ENCODE measurements at places on chromosomes 11 and 22. TPM values are rescaled to one million over a fixed set of nuclear protein-coding genes. Genes with fewer than 3 reads are reported as not detected.

DNA sequence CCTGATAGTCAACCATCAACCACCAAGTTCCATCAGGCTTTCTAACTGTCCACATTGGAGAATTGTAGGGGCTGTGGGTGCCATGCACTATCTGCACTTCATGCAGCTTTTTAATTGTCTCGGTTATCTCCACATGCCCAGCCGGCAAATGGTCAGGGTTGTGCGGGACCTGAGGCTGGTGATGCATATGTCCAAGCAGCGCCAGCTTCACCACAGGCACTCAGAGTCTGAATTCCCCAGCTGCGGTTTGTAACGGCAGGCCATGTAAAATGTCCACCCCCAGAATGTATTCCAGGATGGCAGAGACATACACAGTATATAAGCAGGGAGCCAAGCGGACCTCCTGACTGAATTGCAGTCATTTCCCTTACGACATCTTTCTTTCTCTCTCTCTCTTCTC, 435.6 kb downstream of the DYNC2H1 start:
- DNase-seq = peak; percentile 47

DNA sequence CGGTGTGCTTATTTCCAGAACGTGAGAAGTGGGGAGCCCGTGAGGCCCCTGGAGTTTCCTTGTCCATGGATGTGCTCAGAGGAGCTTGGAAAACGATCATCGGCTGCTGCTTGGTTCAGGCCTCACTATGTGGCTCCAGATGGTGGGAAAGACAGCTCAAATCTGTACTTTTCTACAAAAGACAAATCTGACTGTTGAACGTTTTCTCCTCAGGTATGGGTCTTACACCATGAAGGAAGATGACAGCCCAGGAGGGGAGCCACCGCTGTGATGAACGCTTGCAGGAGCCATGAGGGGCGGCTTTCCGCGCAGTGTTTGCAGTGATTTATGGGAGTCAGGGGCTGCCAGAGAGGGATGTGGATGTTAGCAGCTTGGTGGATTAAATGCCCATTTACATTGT, 109.4 kb upstream of the E2F8 start:
- DNase-seq = no peak

DNA sequence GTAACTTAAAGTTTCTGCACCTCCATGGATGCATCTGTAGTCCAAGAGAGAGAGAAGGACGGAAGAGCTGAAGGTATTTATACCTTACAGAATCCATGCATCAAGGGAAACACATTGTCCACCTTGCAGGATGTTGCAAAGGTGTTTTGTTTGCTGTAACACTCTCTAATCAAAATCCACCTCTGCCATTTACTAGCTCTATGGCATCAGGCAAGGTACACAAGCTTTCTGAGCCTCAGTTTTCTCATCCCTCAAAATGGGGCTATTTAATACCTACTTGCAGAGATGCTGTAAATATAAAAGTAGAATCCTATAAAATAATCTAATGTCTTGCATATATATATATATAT, 21.6 kb upstream of the SPON1 start:
- no peak for DNase-seq

DNA sequence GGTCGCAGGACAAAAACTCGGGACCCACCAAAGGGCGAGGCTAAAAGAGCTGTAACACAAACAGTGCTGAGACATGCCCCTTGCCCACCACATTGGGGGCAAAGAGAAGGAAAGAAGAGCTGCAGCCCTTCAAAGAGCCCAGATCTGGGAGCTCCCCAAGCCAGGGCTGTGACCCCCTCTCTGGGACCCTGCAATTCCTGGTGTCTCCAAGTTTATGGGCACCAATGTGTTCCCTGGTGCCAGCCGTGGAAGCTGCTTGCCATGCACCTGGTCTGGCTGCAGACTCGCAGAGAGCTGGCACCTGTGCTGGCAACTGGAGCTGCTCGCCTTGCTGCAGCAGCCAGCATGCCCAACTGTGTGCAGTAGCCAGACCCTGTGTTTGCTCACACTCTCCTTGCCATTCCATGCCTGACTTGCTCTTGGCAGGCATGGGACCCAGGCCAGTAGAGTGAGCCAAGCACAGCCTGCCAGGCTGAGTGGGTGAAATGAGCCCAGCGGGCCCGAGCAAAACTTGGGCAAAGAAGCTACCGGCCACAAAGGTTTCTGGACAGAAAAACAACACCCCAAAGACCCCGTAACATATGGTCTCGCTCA, 16.0 kb downstream of the RRP8 start:
- DNase-seq = no peak

DNA sequence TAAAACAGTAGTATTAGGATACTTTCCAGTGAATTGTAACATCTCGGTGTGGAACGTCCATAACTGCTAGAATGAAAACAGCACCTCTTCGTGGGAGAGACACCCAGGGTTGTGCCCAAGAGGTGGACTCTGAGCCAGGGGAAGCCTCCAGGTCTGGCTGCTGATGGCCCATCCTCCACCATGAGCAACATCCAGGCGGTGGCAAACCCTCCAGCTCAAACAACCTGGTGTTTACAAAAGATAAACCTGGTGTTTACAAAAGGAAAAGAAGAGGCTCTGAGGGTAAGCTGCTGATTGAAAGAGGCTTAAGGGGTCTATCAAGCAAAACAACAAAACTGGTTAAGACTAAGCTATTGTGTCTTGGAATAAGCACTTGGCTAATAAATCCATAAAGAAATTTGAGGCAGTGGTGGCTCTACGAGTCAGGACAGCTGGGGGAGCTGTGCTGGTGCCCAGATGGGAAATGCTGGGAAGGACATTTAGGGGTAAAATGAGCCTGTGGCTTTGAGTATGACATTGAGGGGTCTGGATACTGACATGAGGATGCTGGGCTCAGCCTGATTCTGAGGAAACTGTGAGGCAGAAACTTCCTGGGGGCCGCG, 909.0 kb downstream of the BRD1 start:
- DNase-seq = no peak

DNA sequence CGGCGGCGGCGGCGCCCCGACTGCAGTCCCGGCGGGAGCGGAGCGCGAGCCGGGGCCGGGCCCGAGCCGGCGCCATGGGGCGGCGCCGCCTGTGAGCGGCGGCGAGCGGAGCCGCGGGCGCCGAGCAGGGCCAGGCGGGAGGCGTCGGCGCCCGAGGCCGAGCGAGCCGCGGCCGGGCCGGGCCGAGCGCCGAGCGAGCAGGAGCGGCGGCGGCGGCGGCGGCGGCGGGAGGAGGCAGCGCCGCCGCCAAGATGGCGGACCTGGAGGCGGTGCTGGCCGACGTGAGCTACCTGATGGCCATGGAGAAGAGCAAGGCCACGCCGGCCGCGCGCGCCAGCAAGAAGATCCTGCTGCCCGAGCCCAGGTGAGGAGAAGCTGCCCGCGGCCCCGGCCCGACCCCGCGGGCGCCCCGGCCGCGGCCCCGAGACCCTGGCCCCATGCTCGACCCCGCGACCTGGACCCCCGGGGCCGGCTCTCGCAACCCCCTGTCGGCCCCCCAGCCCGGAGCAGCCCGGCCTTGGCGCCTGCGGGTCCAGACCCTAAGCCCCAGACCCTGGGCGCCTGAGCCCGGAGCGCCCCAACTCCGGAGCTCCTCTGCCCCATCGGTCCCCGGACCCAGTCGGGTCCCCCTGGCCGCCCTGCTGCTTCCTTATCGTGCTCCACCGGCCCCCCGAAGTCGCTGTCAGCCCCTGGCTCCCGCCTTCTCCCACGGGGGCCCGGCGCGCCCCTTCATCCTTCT, at the start of gene GRK2:
TSS of gene GRK2 (plus strand) at position 25 of the 739 bp plus-strand sequence. CDS start at position 252, 227 bp downstream.
- no peak for DNase-seq

DNA sequence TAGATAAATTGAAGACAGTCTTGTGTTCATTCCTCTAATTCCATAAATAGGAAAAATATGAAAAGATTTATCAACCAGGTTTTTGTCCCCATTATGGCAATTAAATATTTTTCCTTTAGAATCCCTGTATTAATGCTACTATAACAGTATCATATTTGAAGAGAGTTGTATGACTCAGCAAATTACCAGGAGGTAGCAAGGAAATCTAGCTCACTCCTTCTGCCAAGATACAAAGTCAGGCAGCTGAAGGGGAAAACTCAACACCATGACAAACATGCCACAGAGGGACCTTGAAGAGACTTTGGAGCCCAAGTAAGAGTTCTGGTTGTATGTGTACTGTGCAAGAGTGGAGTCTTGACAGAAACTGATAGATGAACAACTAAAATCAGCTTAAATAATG, 143.3 kb downstream of the GUCY1A2 start:
- peak; percentile 34 for DNase-seq

DNA sequence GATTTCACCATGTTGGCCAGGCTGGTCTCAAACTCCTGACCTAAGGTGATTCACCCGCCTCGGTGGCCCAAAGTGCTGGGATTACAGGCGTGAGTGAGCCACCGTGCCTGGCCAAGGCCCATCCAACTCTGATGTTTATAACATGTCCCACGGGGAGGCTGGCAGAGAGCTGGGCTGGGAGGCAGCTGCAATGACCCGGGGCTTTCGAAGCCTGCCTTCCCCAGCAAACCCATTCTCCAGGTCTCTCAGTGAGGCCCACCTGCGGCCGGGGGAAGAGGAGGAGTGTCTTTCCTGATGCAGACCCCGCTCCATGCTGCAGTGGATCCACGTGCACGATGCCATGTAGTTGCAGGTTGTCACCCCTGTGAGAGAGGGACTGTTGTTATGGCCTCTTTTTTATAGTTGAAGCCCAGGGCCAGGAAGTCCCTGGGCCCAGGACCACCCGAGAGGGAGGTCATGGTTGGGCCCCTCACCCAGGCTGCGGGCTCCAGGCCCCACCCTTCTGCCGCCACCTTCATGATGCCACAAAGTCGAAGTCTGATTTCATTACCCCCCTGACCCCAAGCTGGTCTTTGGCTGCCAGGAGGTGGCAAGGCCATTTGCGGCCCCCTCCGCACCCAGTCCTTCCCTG, 38.3 kb downstream of the KCNJ4 start:
- no peak for DNase-seq

- DNase-seq = no peak
These were observed 26.9 kb upstream of the SCUBE1 start for GRCh38 chr22:43370036-43370435.

- DNase-seq = no peak
These were observed 74.9 kb downstream of the DYNC2H1 start for GRCh38 chr11:103183981-103184611.

DNA sequence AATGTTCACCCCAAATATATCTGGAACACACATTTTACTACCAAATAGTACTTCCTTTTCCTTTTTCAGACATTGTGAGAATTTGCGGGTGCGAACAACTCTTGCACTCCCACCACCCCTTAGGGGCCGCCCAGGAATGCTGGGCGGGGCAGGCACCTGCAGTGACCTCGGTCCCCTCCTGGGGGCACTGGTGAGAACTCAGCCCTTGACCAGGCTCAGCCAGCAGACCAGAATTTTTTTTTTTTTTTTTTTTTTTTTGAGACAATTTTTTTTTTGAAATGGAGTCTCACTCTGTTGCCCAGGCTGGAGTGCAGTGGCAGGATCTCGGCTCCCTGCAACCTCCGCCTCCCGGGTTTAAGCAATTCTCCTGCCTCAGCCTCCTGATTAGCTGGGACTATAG, 75.8 kb downstream of the ARHGAP8 start:
- no peak for DNase-seq

GRCh38 chr22:44738347-44738715, 14.0 kb upstream of the ARHGAP8 start:
- no peak for DNase-seq

RFPL2 gene
- total RNA-seq = 0.25 TPM

GLB1L3 gene
- total RNA-seq = 0.22 TPM

ZBTB3 gene
- 11.2 TPM for total RNA-seq

GLYATL1B gene
- total RNA-seq = not detected
